NCI-H1436 treated with DMSO at 0.1 percent for 48 hours (cell line): ENCODE measurements at places on chromosomes 4 and X.

GRCh38 chrX:129188231-129188630 lies 335.1 kb downstream of the SMARCA1 start:
- no peak for DNase-seq

GRCh38 chr4:7904952-7905915 lies 34.4 kb downstream of the AFAP1 start:
- no peak for DNase-seq

GRCh38 chr4:182502064-182502463 lies 258.9 kb downstream of the TENM3 start:
- DNase-seq, result no peak

DNA sequence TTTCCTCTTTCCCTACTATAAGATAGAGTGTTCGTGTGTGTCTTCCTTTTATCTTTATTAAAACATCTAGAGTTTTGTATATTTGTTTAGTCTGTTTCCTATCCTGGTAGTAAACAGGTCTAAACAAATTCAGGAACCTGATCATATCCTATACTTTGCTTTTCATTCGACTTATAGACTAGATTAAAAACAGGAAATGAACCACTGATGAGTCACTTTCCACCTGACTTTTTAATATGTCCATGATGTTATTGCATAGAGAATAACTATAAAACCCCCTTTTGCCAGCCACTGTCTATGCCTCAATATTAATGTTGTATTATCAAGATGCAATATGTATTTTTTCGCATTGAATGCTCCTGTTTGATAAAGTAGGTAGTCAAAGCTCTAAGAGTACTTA lies 1794.0 kb downstream of the STIM2 start:
- no peak for DNase-seq

- DNase-seq, result no peak
These were observed 1.5 kb downstream of the MAGT1 start for GRCh38 chrX:77893713-77894112.

DNA sequence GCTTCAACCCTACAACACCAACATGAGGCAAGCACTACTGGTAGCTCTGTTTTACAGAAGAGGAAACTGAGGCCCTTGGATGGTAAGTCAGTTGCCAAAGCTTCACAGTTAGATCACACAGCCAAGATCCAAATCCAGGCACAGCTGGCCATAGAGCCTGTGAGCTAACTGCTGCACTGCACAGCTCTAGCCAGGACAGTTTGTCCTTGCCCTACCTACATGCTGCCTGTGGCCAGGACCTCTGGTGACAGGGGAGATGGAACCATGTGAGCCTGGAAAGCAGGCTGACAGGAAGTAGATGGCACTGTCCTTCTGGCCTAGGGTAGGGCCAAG lies 257.8 kb downstream of the FBXW7 start:
- no peak for DNase-seq

DNA sequence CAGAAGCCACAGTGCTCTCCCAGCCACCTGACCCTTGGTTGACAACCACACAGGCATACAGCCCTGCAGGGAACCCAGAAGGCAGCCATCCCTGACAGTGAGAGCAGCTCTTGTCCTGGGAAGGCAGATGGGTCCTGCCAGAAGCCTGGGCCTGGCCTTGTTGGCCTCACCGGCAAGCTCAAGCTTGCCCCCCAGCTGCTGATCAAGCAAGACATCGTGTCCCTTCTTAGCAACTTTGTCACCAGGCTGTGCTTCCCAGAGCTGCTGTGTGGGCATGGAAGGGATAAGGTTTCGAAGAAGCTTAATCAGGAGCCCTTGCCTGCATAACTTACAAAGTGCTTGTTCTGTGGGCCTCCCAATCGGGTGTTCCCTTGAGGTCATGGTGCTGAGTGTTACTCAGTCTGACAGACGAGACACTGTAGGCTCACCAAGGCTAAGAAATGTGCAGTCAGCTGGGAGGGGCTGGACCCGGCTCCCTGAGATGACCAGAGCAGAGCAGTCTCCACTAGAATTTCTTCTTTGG lies 6.8 kb upstream of the ABLIM2 start:
- no peak for DNase-seq

DNA sequence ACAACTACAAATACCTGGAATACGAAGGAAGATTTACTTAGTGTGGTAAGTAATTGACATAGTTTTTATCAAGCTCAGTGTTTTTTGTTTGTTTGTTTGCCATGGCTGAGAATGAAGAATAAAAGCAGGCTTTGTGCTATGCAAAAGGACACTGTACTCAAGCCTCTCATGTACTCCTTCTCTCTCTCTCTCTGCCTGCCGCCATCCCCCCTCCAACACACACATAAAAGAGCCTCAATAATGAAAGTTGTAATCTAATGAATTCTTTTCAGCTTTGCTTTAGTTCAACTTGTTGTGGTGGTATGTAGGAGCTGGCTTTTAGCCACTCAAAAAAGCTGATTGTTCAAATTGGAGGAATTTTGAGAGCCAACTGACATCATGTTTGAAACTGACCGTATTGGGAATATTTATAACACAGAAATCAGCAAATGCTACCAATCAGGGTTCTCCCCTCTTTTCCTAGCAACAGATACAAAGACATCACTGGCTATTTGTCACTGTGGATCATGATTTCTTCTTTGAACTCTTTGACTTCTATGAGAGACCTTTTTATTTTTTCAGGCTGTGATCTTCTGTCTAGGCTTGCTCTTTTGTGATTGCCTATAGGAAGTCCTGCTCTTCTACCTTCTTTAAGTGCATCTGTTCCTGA lies 1148.8 kb downstream of the RAPGEF2 start:
- DNase-seq, result no peak

DNA sequence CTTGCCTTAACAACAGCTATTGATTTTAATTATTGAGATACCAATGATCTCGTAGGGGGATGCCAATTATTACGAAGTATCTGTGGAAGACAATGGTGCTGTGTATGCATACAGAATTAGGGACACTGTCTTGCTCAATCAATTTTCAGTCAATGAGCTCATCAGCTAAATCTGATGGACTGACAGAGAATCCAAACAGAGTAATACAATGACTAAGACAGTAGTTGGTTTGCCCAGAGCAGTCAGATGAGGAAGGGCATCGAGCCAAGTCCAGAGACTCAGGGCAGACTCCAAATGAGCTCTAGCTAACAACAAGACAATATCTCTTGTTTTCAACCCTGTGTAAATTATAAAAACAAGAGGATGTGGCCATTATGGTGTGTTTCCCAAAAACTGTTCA lies 14.7 kb upstream of the GSX2 start:
- DNase-seq, result no peak

DNA sequence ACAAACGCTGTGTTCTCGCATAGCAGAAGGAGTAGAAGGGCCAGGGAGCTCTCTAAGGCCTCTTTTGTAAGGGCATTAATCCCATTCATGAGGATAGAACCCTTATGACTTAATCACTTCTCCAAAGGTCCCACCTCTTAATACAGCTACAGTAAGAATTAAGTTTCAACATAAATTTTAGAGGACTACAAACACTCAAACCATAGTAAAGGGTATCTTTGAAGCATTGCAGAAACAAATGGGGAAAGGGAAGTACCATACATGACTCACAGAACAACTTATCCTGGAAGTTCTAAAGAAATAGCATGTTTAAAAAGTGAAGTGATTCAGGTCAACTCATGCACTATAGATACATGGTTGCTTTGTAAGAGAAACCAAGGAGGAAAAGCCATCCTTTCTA lies 680.8 kb downstream of the RPA4 start:
- DNase-seq, result no peak

- no peak for DNase-seq
These were observed 93.0 kb downstream of the GEMIN8 start for GRCh38 chrX:13936521-13937225.

GRCh38 chr4:26916195-26916594 lies 55.6 kb downstream of the STIM2 start:
- DNase-seq, result no peak

DNA sequence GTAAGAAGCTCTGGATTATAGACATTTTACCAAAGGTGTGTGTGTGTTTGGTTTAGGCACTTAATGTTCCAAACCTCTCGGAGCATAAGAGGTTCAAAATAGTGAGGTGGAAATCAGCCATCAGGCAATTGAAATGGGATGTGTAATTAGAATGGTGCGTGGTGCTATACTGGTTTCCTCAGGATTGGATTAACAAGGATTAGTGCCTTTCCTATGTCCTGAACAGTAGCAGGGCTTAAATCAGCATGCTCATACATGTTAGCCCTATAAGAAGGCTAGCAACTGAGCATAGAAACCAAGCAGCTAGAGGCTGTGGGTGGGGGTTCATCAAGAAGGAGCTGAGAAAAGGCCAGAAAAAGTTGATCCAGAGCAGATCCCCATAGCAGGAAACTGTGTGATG lies 256.8 kb upstream of the CXXC4 start:
- DNase-seq, result no peak

GRCh38 chr4:95585016-95585695 lies 36.4 kb upstream of the UNC5C start:
- DNase-seq, result no peak

GRCh38 chr4:75698963-75699228 lies 25.5 kb upstream of the USO1 start:
- DNase-seq, result no peak

- no peak for DNase-seq
These were observed 110.7 kb upstream of the PPP2R3B start for GRCh38 chrX:497186-498014.

- DNase-seq, result no peak
These were observed 671.9 kb downstream of the TRIML1 start for GRCh38 chr4:188811121-188811520.

GRCh38 chr4:7313347-7313811 lies 121.0 kb downstream of the SORCS2 start:
- no peak for DNase-seq

DNA sequence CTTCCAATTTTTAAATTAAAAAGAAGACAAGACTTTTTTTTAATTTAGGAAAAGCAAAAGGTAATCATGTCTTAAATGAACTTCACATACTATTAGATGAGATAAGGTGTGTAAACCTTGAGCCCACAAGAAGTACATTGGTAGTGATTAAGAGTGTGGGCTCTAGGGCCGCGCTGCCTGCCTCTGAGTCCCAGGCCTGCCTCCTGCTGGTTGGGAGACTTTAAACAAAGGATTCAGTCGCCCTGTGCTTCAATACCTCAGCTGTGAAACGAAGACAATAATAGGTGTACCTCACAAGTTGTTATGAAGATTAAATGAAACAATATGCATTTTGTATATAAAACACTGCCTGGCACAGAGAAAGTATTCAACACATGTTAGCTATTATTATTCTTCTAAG lies 95.9 kb upstream of the MYOZ2 start:
- DNase-seq, result no peak
